ENCODE measurements at places on chromosomes 7 and 10.

GRCh38 chr10:4656576-4657194 lies 169.3 kb upstream of the AKR1E2 start:
- DNase-seq = peak; percentile 52

DNA sequence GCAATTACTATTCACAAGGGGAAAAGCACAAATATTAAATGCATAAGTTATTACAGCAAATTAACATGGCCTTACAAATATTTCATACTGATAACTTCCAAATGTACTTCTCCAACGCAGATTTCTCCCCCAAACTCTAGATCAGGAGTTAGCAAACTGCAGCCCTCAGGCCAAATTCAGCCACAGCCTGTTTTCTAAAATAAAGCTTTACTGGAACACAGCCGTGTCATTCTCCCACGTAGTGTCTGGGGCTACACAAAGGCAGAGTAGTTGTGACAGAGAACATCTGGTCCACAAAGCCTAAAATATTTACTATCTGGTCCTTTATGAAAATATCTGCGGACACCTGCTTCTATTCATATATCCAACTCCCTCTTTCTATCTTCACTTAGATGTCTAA lies 151.8 kb upstream of the AHR start:
- DNase-seq = no peak

DNA sequence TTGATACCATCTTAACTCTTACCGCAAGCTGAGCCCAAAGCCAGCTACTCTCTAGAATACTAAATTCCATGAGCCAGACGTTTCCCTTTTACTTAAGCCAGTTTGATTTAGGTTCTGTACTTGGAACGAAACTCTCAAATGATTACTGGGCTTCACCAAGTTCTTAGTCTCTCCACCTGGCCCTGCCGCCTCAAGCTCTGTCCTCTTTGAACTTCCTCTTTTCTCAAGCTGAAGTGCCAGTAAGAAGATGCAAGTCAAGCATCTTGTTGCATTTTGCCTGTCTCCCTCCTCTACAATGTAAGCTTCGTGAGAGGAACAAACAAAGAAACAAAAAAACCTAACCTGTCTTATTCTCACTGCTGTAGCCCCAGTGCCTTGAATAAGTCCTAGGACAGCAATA lies 358.2 kb upstream of the NPVF start:
- DNase-seq = no peak

DNA sequence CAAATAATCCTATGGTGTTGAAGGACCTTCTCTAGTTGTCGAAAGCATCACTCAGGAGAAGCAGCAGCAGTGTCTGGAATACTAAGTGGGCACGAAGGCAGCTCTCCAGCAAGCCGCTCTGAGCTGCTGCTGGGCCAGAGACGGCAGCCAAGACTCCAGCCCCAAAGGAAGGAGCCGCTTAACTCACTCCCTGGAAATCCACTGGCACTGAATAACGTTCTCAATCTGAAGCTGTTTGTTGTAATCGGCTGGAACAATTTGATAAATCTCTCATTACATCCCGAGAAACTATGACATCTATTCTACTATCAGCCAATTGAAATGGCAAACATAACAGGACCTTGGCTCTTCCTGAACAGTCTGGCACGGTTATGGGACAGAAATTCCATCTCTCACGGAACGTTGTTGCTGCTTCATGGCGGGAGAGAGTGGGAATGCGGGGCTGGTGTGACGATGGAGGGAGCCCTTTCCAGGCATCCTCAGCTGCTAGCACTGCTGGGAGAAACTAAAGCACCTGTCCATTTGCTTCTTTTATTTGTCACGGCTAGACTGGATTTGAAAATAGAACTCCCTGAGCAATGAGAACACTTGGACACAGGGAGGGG lies 331.5 kb upstream of the RNF32 start:
- no peak for DNase-seq

DNA sequence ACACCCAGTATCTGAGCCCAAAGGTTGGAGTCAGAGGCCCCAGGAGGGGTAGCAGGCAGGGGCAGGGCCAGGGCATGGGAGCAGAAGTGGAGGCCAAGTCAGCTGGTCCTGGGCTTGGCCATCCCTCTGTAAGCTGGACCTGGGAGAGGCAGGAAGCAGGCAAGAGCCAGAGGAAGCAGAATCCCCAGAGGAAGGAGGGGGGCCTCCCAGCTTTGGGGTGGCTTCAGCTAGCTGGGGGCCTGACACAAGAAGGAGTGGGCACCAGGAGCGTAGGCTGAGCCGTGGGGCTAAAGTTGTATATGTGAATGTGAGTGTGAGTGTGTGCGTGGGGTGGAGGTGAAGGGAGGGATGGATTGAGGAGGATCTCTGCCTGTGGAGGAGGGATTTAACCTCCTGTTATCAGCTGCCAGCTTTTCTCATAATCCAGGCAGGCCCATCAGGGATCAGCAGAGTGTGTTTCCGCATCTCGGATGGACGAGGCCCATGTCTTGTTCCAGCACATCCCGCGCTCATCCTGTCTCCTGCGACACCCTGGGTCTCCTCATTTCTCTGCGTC lies 54.0 kb downstream of the NEURL1 start:
- no peak for DNase-seq

DNA sequence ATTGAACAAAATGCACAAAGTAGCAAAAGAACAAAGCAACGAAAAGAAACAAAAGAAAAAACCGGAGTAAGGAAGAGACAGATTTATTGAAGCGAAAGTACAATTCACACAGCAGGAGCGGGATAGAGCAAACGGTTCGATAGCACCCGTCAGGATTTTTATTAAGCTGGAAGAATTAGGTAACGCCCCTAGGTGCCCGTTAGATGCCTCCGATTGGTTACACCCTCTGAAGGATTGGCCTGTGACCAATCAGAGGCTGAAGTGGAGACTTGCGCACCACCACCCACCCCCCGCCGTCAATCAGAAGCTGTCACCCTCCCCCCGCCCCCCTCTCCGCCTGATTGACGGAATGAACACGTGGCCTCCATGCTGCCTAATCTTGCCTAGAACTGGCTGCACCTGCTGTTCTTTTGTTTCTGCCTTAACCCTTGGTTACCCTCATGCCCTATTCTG lies 16.8 kb downstream of the OCM2 start:
- no peak for DNase-seq

DNA sequence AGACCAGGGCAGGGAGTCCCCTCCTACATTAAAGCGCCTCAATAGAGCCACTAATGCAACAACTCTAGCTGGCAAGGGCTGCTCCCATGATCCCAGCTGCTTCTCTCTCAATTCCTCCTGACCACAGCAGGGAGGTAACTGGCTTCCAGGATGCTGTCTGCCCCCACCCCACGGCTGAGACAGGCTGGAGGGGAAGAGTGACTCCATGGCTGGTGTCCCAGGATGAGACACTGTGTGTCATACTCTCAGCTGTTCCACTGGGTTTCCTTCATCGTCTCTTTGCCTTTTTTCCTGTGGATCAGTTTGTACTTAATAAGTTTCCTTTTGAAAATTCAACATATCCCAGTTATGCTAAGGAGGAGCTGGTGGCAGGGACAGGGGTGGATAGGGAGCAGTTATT lies 27.7 kb upstream of the MYH16 start:
- no peak for DNase-seq

GRCh38 chr10:114970515-114970914 lies 32.5 kb downstream of the TRUB1 start:
- DNase-seq = peak; percentile 15

GRCh38 chr10:65708057-65708456 lies 1217.8 kb upstream of the LRRTM3 start:
- DNase-seq = no peak

GRCh38 chr10:76358743-76359395 lies 927.4 kb downstream of the LRMDA start:
- DNase-seq = no peak

GRCh38 chr10:102919246-102919959 lies 1.3 kb downstream of the CNNM2 start:
- DNase-seq = peak; percentile 15

DNA sequence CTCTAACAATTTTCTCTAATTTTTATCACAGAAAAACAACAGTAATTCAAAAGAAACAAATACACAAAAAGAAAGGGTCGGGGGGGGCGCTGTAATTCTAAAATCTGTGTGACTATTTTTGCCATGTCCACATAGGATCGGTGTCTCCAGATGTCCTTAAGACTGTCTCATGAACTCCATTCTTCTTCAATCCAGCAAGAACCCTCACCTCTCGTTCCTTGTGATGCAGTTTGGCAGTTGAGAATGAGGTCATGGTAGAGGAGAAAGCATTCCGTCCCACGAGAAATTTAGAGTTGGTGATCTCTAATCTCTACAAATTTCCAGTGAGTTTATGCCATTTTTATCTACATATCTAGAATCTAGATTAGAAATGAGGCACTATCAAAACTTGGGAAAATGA lies 394.7 kb downstream of the TFEC start:
- DNase-seq = no peak

Data from renal cortical epithelial cell (primary cell).